Naive thymus-derived CD8-positive, alpha-beta T cell (primary cell): ENCODE measurements at places on chromosomes 13 and 19. TPM values are rescaled to one million over a fixed set of nuclear protein-coding genes. Genes with fewer than 3 reads are reported as not detected.

ISOC2 gene
- total RNA-seq = 11.0 TPM

PLA2G4C gene
- 1.6 TPM for total RNA-seq

RNF113B gene
- total RNA-seq = not detected

NKG7 gene
- total RNA-seq = 5.6 TPM

LENG9 gene
- total RNA-seq = 5.2 TPM

IL27RA gene
- 54.7 TPM for total RNA-seq

ZNF554 gene
- 7.8 TPM for total RNA-seq

ANGPTL8 gene
- not detected for total RNA-seq

KLHL1 gene
- not detected for total RNA-seq
